ENCODE measurements at places on chromosomes 3 and 15.

- DNase-seq: no peak
Measured at GRCh38 chr15:96053031-96053780, 277.3 kb upstream of the NR2F2 start.

- no peak for DNase-seq
Measured at GRCh38 chr15:81530271-81530691, 156.3 kb upstream of the TMC3 start.

- DNase-seq: no peak
Measured at GRCh38 chr3:23114432-23114831, 88.7 kb upstream of the UBE2E2 start.

DNA sequence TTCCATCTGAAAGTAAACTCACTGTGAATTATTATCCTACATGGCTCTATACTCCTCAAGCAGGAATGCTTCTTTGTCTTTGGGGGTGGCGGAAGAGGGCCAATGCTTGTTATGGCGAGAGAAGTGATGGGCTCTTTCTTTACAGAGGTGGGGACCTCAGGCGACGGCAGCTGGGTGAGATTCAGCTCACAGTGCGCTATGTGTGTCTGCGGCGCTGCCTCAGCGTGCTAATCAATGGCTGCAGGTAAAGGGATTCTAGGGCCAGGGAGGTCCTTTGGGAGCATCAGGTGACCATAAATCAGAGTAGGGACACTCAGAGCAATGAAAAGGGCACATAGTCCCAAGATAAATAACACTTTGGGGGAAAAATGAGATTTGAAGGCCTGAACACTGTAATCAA is 39.0 kb downstream of the ESYT3 start:
- DNase-seq: no peak

GRCh38 chr3:128424508-128425069 is 42.1 kb downstream of the DNAJB8 start:
- peak; percentile 19 for DNase-seq

GRCh38 chr15:79602731-79603130 is 170.6 kb downstream of the MINAR1 start:
- DNase-seq: peak; percentile 70

DNA sequence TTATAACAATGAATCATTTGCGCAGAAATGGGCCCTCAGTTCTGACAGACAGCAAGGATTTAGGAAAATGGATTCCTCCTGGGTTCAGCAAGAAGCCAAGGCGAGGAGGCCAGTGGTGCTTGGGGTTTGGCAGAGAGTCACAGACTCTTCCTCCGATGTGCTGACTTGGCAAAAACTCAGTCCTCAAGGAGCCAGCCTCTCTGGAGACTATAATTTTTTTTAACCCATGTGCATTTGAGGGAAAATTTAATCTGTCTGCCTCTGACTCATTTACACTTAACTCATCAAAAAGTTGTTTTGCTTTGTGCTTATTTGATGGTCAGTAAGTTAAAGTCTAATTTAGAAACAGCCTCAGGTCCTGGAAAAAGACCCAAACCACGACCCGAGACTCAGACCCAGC is 34.2 kb upstream of the SLC24A5 start:
- DNase-seq: peak; percentile 31

GRCh38 chr15:38369936-38370478 is 83.9 kb upstream of the FAM98B start:
- peak; percentile 71 for DNase-seq

GRCh38 chr3:195064300-195064931 is 206.5 kb downstream of the XXYLT1 start:
- no peak for DNase-seq

GRCh38 chr3:120879411-120879810 is 28.6 kb upstream of the STXBP5L start:
- DNase-seq: no peak

- DNase-seq: no peak
Measured at GRCh38 chr15:68896178-68896577, 34.1 kb upstream of the SPESP1 start.

GRCh38 chr15:89578146-89578545 is 2.9 kb downstream of the TICRR start:
- no peak for DNase-seq

GRCh38 chr3:19947549-19948225 is 790 bp downstream of the RAB5A start:
- DNase-seq: peak; percentile 66

DNA sequence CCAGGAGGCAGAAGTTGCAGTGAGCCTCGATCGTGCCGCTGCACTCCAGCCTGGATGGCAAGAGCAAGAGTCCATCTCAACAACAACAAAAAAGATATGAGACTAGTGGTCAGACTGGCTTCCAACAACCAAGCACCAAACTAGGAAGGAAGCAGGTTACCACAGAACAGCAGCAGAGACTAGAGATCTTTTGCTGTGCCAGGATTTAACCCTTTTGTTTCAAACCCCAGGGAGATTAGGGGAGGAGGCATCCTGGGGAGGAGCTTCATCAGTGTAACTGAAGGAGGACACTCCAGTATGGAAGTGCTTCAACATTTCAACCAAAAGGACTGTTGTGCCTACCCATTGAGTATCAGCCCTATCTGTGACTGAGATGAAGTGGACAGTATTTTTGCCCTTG is 240.3 kb downstream of the ZIC1 start:
- DNase-seq: no peak

- DNase-seq: peak; percentile 12
Measured at GRCh38 chr15:62241135-62241770, 76.2 kb upstream of the C2CD4B start.

- DNase-seq: no peak
Measured at GRCh38 chr3:52859686-52860423, 25.0 kb upstream of the MUSTN1 start.

DNA sequence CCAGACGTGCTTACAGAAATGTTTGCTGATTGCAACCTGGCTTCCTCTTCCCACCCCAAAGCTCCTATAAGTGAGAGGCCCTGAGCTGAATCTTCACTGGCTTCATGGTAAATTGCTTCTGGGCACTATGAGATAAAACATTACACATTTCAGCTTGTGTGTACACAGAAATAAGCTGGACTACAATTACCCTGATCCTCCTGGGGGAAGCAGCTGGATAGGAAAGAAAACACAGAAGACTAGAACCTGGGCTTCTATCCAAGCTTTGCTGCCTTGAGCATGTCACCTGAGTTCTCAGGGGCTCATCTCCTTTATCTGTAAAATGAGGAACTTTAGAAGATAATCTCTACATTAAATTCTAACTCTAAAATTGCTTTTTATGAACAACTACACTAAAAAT is 40.3 kb downstream of the THBS1 start:
- no peak for DNase-seq

DNA sequence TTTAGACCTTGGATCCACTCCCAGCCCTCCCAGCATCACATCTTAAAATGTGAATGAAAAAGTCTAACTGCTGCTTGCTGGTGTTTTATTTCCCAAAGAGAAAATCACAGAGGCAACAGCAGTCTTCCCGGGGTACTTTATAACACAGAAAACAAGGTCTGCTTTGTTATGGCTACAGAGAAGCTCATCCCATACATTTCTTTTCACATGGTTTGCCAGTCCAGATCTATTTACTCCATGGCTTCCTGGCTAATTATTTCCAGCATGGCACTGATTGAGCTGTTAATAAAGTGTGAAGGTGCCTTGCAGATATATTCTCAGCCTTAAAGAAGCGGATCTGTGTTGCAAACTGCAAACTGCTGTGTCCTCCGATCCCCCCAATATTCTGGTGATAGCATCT is 466.1 kb upstream of the CFAP20DC start:
- DNase-seq: no peak

GRCh38 chr3:157956850-157957249 is 149.4 kb downstream of the SHOX2 start:
- no peak for DNase-seq

DNA sequence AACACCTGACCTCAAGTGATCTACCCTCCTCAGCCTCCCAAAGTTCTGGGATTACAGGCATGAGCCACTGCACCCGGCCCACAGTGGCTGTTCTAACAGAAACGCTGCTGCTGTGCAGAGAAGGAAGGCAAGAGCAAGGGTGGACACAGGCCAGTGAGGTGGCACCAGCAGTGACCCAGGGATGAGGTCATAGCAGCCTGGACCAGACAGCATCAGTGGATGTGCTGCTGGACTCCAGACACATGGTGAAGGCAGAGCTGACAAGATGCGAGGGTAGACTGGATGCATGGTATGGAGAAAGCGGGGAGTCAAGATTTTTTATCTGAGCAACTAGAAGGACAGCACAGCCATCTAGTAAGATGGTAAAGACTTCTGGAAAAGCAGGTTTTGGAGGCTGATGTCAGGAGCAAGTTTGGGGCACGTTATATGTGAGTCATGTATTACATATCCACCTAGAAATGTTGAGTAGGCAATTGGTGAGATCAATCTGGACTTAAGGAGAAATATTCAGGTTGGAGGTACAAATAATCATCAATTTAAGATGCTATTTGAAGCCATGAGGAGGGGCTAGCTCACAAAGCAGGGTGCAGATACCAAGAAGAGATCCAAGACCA is 22.1 kb upstream of the TJP1 start:
- no peak for DNase-seq

DNA sequence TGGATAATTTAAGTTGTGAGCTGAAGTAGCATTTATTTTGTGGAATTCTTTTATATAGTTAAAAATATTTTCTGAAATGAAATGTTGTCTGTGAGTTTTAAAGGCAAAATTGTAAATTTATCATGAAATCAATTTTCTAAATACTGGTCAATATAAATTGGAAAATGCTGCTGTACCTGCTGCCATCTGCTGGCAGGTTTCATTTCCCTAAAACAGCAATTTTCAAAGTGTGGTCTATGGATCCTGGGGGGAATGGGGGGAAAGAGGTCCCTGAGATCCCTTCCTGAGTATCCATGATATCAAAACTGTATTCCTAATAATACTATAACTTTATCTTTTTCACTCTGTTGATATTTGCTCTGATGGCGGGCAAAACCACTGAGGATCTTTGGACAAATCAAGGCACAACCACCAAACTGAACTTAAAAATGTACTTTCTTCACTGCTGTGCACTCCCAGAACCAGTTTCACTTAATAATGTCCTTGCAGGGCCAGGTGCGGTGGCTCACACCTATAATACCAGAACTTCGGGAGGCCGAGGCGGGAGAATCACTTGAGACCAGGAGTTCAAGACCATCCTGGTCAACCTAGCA is 17.2 kb upstream of the CCR4 start:
- DNase-seq: peak; percentile 11

- peak; percentile 46 for DNase-seq
Measured at GRCh38 chr3:56758539-56758981, 43.2 kb downstream of the ARHGEF3 start.

GRCh38 chr3:12060139-12060845 is 56.1 kb downstream of the SYN2 start:
- no peak for DNase-seq

- no peak for DNase-seq
Measured at GRCh38 chr3:52109611-52110301, 44.5 kb downstream of the POC1A start.

- DNase-seq: no peak
Measured at GRCh38 chr3:156985711-156986110, 159.6 kb downstream of the LEKR1 start.

- no peak for DNase-seq
Measured at GRCh38 chr3:183161552-183162336, 790 bp downstream of the LAMP3 start.

- DNase-seq: no peak
Measured at GRCh38 chr3:173734895-173735294, 337.4 kb downstream of the NLGN1 start.

GRCh38 chr3:173939331-173939730 is 541.8 kb downstream of the NLGN1 start:
- DNase-seq: no peak

- DNase-seq: peak; percentile 97
Measured at GRCh38 chr15:63089260-63090043, 32.2 kb upstream of the LACTB start.

DNA sequence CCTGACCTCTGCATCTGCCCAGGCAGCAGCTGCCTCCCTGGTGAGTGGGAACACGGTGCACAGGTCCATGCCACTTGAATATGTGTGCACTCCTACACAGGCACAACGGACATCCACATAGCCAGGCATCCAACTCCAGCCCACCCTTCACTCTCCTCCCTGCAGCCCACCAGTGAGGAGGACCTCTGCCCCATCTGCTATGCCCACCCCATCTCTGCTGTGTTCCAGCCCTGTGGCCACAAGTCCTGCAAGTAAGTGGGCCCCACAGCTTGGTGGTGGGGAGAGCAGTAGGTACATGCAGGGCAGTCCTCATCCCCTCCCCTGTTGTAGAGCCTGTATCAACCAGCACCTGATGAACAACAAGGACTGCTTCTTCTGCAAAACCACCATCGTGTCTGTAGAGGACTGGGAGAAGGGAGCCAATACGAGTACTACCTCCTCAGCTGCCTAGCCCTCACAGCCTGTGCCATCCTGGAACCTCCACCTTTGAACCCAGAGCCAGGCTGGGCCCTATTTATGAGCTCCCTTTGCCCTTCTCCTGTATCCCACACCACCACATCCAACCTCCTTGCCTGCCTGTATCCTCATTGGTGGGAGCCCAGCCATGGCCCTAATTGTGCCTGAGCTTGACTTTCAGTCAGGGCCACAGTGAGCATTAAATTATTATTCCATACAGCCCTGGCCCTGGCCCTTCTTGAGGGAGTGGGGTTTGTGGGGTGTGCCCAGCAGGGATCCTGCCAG is 1.5 kb upstream of the AMIGO3 start:
- no peak for DNase-seq

DNA sequence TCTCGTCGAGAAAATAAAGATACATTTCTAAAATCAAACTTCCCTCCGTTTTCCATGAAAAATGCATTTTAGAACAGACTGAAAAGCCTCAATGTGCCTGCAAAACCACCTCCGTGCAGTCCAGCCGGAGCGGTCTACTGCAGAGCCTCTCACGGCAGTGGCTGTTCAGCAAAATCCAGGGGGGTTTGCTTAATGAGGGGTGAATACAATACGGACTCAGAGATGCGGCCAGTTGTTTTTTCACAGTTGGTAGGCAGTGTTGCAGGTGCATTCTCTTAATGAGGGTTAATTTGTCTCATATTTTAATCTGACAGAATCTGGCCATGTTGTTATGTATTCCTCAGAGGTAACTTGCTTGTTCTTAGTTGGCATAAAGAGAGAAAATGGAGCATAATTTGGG is 223.0 kb downstream of the EBLN2 start:
- no peak for DNase-seq

Measured in fibroblast of skin of back (primary cell).